ENCODE measurements at places on chromosomes 4 and X. TPM values are rescaled to one million over a fixed set of nuclear protein-coding genes. Genes with fewer than 3 reads are reported as not detected.

RBPJ gene
- 95.4 TPM for total RNA-seq

NEXMIF gene
- 1.1 TPM for total RNA-seq

MAGEA4 gene
- not detected for total RNA-seq

MAGEA9B gene
- total RNA-seq = not detected

BCORL1 gene
- 20.9 TPM for total RNA-seq

POU3F4 gene
- 1.3 TPM for total RNA-seq

RBM46 gene
- total RNA-seq = 0.24 TPM

GRPR gene
- total RNA-seq = 9.8 TPM

AFF1 gene
- total RNA-seq = 39.7 TPM
